ENCODE measurements at places on chromosomes 13 and 19.

DNA sequence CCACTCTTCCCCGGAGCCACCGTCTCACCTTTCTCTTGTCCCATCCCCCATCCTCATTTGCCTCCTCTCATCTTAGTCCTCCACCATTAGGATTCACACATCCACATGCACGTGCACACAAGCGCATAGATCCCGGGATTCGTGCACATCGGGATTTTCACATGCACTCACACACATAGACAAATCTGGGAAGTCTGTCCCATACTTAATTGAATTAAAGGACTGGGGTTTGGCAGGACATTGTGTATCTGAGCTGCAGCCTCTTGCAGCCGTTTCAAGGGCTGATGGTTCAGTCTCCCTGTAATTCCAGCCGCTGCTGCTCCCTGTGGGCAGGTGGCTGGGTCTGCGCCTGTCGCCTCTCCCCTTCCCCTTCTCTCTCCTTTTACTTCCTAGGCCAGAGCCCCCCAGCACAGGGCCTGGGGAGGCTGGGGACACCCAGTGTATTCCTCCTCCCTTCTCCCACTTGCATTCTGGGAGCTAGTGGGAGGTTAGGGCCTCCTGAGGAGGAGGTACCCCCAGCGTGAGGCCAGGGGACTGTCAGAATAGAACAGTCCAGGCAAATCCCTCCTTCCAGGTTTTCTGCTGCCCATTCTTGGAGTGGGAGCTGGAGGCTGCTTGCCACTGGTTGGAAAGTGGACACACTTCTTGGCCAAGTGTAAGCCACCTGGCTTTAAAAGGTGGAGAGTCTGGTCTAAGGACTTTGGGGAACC, 43.6 kb downstream of the LYL1 start:
- DNase-seq = no peak

DNA sequence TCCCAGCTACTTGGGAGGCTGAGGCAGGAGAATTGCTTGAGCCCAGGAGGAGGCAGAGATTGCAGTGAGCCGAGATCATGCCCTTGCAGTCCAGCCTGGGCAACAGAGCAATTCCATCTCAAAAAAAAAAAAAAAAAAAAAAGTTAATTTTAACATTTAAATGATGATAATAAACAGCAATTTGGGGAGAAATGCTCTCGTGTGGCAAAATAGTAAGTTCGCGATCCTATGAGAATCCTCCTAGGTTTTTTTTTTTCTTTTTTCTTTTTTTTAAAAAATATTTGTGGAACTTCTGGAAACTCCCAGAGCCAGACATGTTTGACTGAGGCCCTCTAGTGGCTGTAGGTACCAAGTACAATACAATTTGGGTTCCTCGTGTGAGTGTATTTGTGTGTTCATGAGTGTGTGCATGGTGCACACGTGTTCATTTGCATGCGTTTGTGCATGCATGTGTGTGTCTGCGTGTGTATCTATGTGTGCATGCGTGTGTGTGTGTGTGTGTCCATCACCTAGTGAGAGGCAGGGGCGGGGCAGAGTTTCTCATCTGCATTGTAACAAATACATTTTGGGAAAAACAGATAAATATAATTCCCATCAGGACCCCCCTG, 31.2 kb downstream of the TMPRSS9 start:
- DNase-seq = peak; percentile 74

- peak; percentile 4 for DNase-seq
Observed at GRCh38 chr19:27776020-27776419, 1436.9 kb downstream of the UQCRFS1 start.

- DNase-seq = no peak
Observed at GRCh38 chr13:23344931-23345595, 88.4 kb downstream of the SACS start.

DNA sequence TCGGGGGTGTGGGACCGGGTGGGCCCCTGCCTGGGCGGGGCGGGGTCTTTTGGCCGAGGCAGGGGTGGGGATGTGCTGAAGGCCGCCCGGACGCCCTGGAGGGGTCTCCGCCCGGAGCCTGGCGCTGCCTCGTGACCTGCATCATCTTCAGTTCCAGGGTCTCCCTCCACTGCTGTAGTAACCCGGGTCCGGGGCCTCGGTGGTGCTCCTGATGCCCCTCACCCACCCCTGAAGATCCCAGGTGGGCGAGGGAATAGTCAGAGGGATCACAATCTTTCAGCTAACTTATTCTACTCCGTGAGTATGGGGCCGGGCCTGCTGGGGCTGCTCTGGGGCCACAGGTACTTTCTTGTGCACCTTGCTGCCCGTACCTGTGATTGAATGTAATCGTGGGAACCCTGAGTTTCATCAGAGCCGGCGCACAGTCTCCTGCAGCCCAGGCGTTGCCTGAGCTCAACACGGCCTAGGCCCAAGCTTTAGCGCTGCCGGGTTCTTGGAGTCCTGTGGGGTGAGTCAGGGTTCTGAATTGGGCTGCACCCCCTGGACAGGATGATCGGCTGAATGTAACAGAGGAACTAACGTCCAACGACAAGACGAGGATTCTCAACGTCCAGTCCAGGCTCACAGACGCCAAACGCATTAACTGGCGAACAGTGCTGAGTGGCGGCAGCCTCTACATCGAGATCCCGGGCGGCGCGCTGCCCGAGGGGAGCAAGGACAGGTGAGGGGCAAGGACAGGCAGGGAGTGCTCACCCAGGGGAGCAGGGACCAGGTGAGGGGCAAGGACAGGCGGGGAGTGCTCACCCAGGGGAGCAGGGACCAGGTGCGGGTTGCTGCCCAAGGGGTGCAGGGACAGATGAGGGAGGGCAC, 10.5 kb downstream of the PEAK3 start:
- DNase-seq = peak; percentile 26

DNA sequence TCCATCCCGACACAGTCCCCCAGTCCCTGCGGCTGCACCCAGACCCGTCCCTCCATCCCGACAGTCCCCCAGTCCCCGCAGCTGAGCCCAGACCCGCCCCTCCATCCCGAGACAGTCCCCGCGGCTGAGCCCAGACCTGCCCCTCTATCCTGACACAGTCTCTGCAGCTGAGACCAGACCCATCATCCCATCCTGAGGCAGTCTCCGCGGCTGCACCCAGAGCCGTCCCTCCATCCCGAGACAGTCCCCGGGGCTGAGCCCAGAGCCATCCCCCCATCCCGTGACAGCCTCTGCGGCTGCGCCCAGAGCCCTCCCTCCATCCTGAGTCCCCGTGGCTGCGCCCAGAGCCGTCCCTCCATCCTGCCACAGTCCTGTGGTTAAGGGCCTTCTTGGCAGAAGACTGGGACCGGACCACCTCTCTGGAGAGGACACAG, 28.8 kb upstream of the TMEM255B start:
- no peak for DNase-seq

DNA sequence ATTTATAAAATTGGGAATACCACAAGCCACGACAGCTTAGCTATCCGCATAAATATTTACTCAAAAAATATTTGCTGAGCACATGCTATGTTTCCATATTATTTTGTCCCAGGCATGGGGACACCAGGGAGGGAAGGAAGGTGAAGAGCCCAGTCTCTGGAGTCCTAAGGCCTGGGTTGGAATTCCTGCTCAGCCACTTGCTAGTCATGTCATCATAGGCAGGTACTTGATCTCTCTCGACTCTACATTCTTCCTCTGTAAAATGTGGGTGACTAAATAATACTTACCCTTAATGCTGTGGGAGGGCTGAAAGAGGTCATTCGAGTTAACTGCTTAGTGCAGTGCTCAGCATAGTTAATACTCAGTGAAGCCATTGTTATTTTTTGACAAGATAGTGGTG, 4.3 kb upstream of the RNASEH2B start:
- DNase-seq = no peak

GRCh38 chr13:42395086-42395821, 123.3 kb downstream of the AKAP11 start:
- DNase-seq = no peak

GRCh38 chr19:53908106-53908934, 758 bp upstream of the CACNG7 start:
- peak; percentile 63 for DNase-seq

DNA sequence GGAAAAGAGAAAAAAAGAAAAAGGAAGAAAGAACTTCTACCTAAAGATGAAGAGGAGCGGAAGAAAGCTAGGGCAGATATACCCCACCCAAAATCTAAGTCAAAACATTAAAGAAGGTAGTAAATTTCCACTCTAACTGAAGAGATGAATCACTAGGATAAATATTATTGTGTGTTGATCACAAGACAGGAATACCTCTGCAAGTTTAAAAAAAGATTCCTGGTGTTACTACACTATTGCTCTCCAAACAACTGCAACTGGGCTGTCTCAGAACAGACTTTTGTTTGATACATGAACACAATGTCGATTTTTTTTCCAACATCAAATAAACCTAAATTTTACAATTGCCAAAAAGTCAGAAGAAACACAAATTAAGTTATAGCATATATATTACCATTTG, 6.8 kb downstream of the HSPH1 start:
- no peak for DNase-seq

DNA sequence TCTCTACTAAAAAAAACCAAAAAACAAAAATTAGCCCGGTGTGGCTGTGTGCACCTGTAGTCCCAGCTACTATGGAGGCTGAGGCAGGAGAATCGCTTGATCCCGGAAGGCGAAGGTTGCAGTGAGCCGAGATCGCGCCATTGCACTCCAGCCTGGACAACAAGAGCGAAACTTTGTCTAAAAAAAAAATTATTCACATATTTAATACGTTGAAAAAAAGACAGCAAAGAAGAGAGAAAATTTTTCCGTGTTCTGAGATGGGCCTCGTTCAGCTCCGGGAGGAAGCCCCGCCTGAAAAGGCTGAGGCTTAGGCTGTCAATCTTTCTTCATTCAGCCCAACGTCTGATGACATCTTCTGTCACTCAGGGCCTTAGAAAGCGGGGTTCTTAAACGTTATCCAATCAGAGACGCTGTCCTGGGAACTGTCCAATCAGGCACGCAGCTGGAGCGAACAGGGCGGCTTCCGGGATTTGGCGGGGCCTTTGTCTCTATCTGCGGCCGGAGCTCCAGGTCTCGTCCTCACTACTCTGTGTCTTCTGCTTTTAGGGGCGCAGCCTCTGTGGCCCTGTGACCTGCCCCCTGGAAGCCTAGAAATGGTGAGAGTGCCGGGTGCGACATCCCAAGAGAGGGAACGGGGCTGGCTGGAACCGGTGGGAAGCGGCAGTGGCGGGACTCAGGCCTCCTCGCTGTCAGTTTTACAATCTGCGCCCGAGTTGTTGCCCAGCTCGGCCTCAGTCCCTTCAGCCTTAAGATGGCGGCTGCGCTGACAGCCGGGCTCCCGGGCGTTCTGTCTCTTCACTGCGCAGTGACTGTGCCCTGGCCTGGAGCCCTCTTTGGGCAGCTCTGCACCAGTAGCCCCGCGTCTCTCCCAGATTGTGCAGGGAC, at the start of gene ZNF726:
ZNF726 (plus strand) TSS at position 485 of the 885 bp plus-strand sequence; CDS start at position 594, 109 bp downstream.
- DNase-seq = peak; percentile 95

DNA sequence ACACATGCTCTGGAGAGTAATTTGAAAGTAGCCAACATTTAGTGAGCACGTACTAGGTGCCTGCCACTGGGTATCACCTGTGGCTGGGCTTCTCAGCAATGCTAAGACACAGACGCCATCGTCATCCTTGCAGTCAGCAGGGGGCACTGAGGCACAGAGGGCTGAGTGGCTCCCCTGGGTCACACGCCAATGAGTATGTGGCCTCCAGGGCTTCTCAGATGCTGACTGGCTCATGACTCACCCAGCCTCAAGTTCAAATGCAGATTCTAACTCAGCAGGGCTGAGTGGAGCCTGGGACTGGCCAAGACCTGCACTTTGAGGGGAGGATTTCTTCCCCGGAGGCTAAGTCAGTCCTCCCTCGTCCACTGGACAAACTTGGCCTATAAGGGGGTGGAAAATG, 115.1 kb upstream of the CACNA1A start:
- peak; percentile 89 for DNase-seq

GRCh38 chr19:18450021-18450930, 12.3 kb upstream of the ISYNA1 start:
- DNase-seq = no peak

- no peak for DNase-seq
Observed at GRCh38 chr19:46718934-46719622, 2.2 kb upstream of the PRKD2 start.

GRCh38 chr13:78443839-78444238, 159.5 kb downstream of the POU4F1 start:
- no peak for DNase-seq

DNA sequence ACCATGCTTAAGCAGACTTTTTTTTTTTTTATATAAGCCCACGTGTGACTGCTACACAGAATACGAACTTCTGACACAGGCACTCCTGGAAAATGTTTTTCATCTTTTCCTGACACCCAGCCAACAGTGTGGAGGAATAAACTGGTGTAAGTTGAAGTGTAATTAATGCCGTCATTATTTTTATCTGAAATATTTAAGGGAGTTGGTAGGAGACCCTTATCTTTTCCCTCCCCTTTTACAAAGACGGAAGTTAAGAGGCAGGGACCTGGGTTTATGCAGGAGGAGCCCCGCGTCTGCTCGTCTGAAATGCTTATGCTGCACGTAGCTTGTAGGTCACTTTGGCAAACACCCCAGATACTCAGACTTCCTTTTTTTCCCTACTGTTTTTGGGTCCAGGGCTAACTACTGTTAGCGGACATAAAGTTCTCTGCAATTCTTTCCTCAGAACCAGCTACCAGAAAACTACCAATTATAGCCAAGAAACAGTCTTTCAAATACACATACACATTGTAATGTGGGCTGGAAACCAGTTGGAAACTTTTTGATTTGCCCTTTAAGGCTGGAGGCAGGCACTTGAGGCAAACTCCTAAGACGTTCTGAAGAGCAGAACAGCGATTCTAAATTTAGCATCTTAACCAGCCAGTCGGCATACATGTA, 50.8 kb downstream of the EFNB2 start:
- peak; percentile 39 for DNase-seq

- DNase-seq = no peak
Observed at GRCh38 chr13:113996081-113996911, 22.4 kb upstream of the C13orf46 start.

DNA sequence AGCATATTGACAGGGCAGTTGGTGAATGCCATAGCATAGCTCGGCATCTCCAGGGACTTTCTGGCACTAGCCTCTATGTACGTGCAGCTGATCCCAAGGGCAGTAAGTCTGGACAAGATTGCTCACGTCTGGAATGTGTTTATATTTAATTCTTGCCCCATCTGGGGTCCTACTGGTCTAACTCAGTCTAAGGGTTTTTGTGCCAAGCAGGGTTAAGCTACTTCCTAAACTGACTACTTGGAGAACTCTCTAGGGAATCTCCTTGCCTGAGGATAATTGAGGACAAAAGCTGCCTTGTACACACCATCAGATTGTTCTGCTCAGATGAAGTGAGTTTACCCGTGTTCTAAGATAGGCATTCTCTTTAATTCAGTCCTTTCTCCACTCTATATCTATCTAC, 358.1 kb downstream of the MYO16 start:
- no peak for DNase-seq

- DNase-seq = no peak
Observed at GRCh38 chr13:22073718-22074117, 402.8 kb downstream of the FGF9 start.

- DNase-seq = no peak
Observed at GRCh38 chr19:3932931-3933810, at the start of gene NMRK2. TSS of gene NMRK2 (plus strand) at chr19:3933069. CDS start at chr19:3933672, 603 bp downstream.
